ENCODE measurements at places on chromosomes 13 and 19. TPM values are rescaled to one million over a fixed set of nuclear protein-coding genes. Genes with fewer than 3 reads are reported as not detected.

The ZNF829 gene
- total RNA-seq = 2.0 TPM

GRCh38 chr19:10388957-10389356 lies 8.6 kb upstream of the TYK2 start:
- peak; percentile 81 for DNase-seq

The FGF9 gene
- total RNA-seq = 0.03 TPM

GRCh38 chr13:95706356-95706755 lies 29.4 kb downstream of the DNAJC3 start:
- DNase-seq = no peak
